Gastroesophageal sphincter (tissue), 4 donors: ENCODE measurements at places on chromosomes 3 and 15.

DNA sequence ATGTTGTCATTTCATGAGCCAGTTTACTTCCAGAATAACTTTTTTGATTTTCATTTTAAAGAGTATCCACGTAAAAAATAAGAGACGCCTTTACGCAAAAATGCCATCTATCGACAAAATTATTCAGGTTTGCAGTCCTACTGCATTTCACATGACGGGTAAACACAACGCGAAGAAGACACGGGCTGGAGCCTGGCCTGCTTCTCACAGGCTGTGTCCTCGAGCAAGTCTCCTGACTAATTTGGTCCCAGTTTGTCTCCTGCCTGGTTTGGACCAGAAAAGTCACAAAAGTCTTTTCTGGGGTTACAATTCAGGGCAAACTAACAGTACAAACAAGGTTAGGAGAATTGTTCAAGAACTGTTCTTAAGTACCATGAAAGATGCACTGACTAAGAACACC is 51.7 kb downstream of the CHSY1 start:
- H3K27me3 ChIP-seq = no peaks in the 10 kb centered on the region
- no peak overlapping the region for H3K4me3 ChIP-seq
- no peak overlapping the region for H3K27ac ChIP-seq
- no peaks in the 10 kb centered on the region for H3K36me3 ChIP-seq
- H3K4me1 ChIP-seq = peaks cover 3% of the 10 kb centered on the region

GRCh38 chr3:43010638-43011037 is 31.5 kb downstream of the GASK1A start:
- no peak for ATAC-seq
- H3K4me1 ChIP-seq = no peaks in the 10 kb centered on the region
- no peaks in the 10 kb centered on the region for H3K36me3 ChIP-seq
- no peaks in the 10 kb centered on the region for H3K27me3 ChIP-seq
- H3K27ac ChIP-seq = no peak overlapping the region
- no peak overlapping the region for H3K4me3 ChIP-seq

DNA sequence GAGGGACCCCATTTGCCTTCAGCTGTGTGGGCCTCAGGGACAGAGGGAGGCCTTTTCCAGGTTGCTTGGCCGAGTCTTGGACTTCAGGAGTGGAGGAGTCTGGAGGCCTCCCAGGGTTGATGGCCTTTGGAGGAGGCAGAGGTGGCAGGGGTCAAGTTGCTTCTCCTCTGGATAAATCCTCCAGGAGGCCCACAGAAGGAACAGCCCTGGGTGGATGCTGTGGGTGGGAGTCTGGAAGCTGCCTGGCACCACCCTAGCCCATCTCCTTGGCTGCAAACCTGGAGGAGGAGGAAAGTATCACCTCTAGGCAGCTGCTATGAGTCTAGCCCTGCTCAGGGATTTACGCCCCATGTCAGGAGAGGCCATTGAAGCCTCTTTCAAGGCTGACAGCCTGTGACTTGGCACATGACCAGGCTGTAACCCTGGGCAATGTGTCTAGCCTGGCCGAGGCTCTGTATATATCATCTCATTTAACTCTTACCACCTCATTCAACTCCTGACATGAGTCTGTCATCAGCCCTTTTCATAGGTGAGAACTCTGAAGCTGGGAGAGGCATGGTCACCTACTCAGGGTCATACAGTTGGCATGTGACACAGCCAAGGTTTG is 2.9 kb upstream of the PRKCD start:
- no peak for ATAC-seq
- peaks cover 37% of the 10 kb centered on the region for H3K27me3 ChIP-seq
- H3K4me3 ChIP-seq = no peak overlapping the region
- no peaks in the 10 kb centered on the region for H3K36me3 ChIP-seq
- peaks cover 47% of the 10 kb centered on the region for H3K4me1 ChIP-seq
- H3K27ac ChIP-seq = no peak overlapping the region

DNA sequence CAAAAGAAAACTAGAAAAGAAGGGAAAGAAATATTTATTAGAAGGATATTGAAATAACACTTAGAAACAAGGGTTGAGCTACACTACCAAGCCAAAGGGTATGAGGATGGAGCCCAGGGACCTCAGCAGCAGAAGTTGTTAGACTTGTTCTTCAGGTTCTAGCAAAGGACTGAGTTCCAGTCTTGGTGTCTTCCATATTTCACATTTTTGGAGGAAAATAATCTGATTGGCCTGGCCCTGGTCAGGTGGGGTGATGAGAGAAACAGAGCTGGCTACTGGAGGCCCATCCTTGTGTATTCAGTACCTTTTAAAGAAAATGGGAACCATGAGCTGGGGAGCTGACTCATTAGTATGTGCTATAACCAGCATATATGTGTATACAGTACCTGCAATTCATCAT is 28.2 kb downstream of the PPP4R2 start:
- no peaks in the 10 kb centered on the region for H3K27me3 ChIP-seq
- ATAC-seq = no peak
- no peaks in the 10 kb centered on the region for H3K36me3 ChIP-seq
- no peak overlapping the region for H3K27ac ChIP-seq
